Brain pericyte (primary cell): ENCODE measurements at places on chromosomes 3 and 15.

GRCh38 chr3:178749471-178749870 lies 213.2 kb downstream of the KCNMB2 start:
- DNase-seq, result no peak

DNA sequence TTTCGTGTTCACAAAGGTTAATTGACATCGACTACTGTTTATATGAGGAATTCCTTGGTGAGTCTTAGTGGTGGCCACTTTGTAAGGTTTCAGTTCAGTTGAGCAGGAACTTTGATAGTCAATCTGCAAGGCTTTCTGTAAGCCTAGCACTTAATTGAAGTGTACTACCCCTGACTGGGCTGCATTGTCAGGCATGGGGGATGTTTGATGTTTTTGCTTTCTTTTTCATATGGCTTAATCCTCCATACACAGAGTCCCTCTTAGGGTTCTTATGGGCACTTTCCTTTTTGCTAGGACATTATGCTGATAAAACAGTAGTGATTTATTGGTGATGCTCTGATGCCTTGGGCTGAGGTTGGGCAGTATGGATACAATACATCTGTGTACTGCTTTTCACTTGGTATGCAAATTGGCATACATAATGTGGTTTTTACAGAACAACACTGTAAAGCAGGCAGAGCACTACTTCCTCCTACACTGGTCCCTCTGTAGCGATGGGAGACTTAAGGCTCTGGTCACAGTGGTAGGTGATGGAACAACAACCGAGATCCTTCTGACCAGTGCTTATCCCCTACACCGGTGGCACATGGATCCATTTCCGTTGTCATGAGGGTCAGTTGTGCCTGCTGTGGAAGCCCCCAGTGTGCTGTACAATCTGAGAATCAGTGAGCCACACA lies 261.0 kb downstream of the MFSD1 start:
- DNase-seq, result no peak

DNA sequence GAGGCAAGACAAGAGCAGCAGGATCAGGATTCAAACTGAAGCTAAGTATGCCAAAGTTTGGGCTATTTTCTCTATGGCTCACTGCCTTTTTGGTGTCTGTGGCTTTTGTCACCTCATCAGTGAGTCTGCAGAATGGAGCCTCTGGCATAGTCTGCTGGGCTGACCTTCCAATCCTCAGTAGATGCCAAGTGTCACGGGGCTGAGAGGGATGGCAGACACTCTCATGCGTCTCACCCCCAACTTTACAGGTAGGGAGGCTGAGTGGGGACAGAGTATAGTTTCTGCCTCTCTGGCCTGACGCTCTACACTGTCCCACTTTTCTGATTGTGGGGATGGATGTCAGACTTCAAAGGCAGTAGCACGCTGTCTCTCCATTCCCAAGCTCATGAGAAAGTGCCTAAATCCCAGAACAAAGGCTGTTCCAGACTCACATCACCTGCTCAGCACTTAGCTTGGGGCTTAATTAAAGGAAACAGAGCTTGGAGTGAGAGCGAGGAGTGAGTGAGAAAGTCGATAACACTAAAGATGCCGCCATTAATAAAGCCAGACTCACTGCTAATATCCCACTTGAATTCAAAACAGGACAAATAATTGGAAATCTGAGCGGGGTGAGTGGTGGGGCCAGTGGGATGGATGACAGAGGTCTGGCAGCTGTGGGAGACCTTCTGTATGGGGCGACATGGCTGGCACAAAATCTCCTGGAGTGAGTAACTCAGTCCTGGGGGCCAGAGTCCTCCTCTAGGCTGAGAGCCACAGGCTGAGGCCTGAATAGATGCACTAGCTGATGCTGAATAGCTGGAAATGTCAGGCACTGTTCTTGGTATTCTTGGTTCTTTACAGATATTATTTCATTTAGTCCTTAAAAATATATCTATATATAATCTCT lies 78.4 kb upstream of the MRPS22 start:
- DNase-seq, result no peak

DNA sequence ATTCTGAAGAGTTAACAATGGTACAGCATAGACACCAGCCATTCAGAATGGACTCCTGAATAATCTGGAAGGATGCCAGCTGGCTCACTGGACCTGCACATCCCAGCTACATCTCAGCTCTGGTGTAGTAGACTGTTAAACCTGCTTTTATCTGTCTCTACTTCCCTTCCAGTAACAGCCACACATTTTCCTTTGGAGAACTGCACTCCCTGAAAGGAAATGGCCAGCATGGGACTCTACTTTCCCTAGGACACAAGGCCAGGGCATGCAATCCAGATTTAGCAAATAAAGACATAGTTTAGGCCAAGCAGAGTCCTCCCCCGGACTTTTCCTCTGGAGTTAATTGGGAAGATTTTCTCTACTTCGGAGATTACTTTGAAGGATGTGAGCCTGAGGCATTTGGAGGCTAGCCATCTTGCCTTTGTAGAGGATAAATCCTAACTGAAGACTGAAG lies 82.7 kb upstream of the TCF12 start:
- no peak for DNase-seq

GRCh38 chr3:7749931-7750695 lies 751.5 kb upstream of the LMCD1 start:
- DNase-seq, result no peak

DNA sequence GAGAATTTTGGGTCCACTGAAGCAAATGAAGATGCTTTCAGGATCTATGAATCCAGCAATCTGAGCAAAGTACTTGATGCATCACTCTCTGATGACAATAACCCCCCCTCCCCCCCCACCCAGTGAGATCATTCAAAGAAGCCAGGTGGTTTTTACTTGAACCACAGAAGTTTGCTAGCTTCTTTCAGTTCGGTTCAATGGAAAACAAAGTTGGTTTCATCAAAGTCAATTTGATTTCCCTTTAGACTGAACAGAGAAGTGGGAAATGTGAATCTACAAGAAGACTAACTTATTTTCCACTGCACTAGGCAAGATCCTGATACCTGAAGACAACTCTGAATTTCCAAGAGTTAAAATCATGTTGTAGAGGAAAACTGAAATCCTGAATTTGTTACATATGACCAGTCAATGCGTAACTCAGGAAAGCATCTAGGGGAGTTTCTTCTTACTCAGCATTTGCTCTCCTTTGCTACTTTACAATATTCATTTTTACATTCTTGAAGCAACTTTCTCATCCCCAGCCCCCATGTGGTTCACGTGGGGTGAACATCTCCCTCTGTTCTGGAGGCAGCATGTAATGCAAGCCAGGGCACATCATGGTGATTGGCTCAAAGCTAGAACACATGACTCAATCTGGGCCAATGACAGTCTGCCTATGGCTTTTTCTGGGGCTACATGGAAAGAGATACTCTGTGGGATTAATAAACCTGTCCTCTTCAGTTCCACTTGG lies 572.6 kb downstream of the FOXP1 start:
- DNase-seq, result no peak

DNA sequence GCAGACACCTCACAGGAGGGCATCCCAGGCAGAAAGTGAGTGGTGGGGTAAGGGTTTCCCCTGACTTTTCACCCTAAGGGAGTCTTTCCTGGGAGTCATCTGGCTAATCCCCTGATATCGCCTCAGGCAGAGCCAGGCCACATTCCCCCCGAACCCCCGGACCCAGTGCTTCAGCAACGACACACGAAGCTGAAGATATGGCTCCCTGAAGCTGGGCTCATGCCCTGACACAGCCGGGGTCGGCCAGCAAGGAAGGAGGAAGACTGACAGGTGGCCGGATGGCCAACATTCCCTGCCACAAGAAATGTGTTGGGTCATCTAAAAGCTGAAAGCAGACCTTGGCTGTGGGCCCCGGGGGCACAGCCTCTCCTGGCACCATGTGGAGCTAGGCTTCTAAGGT lies 14.4 kb downstream of the CHST13 start:
- no peak for DNase-seq

DNA sequence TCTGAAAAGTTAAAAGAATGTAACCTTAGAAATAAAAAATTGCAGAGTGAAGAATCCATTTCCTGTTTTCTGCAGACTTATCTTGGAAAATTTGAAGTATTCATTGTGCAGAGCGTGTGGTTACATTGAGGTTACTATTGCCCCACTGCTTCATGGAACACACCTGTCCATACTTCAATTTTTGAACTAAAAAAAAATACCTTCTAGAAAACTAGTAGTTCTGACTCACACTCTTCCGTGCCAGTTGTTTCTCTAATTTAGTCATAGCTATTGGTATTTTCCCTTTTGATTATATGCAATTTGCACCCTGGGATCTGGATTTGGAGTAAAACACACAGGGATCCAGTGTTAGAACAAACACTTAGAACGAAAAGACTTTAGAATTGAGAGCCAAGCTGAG lies 111.8 kb upstream of the LYSMD4 start:
- no peak for DNase-seq

DNA sequence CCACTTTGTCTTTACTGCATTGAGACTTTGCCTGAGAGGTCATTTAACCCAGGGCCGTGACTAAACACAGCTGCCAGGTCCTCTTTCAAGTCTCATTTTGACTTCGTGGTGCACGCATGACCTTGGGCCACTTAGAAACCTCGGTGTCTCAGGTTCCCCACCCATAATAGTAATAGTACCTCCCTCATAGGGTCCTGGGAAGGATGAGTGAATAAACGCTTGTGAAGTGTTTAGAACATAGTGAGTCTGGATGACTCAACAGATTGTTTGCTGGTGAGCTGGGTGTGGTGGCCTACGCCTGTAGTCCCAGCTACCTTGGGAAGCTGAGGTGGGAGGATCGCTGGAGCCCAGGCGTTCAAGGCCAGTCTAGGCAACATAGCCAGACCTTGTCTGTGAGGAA lies 56.3 kb downstream of the BDH1 start:
- no peak for DNase-seq

DNA sequence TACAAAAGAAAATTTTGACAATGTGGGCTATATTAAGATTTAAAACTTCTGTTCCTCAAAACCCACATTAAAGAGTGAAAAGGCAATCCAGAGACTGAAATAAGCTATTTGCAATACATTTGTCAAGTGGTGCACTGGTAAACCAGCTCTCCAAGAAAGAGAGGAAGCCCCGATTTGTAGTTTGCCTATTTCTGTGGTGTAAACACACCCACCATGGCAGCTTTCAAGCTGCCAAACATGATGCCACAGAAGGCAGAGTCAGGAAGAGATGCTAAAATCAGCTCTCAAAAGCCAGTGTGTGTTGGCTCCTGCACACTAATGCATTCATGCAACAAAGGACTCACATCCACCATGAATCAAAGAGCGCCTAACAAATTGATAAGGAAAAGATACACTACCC lies 17.5 kb downstream of the RFTN1 start:
- no peak for DNase-seq

DNA sequence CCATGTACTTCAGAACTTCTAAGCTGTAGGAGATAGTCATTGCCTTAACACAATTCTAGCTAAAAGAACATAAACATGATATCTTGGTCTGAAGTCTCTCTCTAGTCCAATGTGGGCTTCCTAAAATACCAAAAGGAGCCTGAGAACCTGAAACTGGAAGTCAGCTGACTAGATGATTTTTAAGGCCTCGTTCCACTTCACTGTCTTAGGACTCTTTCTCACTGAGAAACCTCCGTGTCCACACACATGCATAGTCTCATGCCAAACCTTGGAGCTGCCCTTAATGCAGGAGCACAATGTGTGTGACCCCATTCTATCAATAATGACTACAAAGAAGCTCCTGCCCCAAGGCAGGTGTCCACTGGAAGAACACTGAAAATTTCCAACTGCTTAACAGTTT lies 87.7 kb downstream of the ETFA start:
- no peak for DNase-seq

GRCh38 chr15:33234020-33234461 lies 39.5 kb upstream of the FMN1 start:
- DNase-seq, result no peak

DNA sequence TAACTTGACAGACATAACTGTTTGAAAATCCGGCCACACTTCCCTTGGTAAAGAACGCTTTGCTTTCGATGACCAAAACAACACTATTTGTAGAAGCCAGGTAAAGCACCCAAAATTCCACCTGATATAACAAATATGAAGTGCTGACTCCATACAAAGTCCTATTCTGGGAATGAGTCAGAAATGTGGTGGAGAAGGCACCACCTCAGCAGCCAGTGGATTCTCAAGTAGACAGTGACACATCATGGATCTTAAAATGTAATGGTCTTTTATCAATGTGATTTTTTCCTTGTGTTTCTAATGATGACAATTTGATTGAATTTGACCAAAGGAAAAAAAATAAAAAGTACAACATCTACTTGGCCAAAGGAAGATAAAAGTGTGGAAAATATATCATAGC lies 135.0 kb upstream of the WNT5A start:
- no peak for DNase-seq

- DNase-seq, result no peak
Measured at GRCh38 chr15:85393210-85393609, 12.8 kb downstream of the AKAP13 start.

DNA sequence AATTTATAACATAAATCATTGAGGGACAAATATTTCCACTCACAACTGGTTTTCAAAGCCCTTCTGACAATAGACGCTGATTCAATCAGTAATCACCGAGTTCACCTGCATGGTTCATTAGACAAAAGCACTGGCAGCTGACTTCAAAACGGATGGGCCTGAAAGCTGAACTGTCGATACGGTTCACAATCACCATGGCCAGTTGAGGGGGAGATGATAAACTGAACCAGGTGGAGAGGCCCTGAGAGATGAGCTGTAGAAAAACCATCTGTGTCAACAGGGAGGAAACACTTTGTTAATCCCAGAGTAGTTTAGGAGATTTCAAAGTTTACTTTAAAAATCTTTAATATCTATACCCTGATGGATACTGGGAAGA lies 75.0 kb downstream of the PEX5L start:
- DNase-seq, result no peak

- DNase-seq, result no peak
Measured at GRCh38 chr15:69414701-69415167, 585 bp downstream of the KIF23 start.

DNA sequence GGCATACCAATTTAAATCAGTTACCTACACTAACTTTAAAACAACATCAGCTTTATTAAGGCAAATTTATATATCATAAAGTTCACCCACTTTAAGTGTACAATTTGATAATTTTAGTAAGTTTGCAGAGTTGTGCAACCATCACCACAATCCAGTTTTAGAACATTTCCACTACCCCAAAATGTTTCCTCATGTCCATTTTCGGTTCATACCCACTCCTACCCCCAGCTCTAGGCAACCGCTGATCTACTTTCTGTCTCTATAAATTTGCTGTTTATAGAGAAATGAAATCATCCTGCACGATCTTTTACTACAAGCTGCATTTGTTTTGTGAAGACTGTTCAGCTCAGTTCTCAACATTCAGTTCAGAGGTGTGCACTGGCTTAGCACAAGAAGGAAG lies 31.5 kb upstream of the FAM81A start:
- DNase-seq, result no peak
